ENCODE measurements at places on chromosomes 1 and 21.

DNA sequence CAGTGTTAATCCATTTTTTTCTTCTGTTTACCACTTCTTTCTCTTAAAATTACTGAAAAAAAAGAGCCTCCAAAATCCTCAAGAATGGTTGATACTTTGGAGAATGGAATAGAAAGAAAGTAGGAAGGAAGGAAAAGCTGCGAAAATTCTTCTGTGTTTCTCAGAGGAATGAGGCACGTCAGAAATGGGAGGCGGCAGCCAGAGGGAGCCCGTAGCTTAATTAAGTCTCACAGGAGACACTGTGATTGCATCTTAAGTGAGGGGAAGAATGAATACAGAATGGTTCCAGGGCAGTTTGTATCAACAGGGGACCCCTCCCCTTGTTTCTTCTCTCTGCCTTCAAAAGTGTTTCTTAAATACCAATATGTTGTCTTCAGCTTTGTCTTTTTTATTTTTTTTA is 1099.5 kb downstream of the PLA2G4A start:
- peak; percentile 35 for DNase-seq

GRCh38 chr1:246801241-246802020 is 77.2 kb downstream of the SCCPDH start:
- no peak for DNase-seq

- no peak for DNase-seq
Observed at GRCh38 chr1:92599184-92599583, 112.5 kb upstream of the GFI1 start.

DNA sequence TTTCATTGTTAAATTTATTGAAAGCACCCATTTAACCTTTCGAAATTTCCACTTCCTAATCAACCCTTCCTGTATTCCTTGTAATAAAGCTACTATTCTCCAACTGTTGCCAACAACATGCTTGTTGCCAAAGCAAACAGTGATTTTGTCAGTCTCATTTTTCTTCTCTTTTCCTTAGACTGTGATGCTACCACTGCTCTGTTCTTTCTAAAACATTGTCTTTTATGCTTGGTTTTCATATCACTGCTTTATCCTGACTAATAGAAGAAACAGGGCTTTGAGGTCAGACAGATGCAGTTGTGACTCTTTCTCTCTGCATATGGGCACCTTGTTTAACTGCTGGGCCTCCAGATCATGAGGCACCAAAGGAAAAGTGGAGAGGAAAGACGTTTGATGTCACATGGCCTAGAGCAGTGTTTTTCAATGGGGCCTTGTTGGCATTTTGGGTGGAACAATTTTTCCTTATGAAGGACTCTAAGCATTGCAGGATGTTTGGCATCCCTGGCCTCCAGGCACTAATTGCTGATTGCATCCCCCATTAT is 56.1 kb downstream of the HMCN1 start:
- no peak for DNase-seq

DNA sequence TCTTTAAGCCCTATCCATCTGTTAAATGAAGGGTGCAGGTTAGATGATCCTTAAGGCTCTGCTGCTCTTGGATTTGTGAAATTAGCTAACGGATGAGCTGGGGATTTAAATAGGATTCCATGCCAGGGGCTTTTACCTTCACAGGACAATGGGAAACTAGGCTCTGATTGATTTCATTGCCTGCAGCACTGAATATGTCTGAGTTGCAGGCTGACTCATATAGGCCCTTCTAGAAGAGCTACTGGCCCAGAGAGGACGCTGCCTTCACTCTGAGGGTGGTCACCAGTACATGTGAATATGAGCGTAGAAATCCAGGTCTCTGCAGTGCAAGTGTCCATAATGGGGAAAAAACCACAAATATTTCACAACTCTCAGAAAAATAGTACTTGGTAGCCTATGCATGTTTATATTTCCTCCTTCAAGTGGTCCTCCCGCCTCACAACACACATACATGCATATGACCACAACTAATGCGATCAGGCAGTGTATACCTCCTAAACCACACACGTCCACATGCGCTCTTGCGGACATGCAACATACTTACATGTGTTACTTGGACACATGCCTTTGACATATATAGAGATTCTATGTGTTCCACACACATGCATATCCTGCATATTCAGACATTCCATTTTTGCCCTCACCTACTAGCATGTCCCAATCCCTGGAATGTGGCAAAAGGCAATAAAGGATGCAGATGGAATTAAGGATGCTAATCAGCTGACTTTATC is 233.8 kb upstream of the JUN start:
- no peak for DNase-seq

GRCh38 chr1:76481672-76482071 is 385.6 kb upstream of the ST6GALNAC5 start:
- no peak for DNase-seq

- no peak for DNase-seq
Observed at GRCh38 chr1:195958131-195958530, 650.1 kb downstream of the KCNT2 start.

DNA sequence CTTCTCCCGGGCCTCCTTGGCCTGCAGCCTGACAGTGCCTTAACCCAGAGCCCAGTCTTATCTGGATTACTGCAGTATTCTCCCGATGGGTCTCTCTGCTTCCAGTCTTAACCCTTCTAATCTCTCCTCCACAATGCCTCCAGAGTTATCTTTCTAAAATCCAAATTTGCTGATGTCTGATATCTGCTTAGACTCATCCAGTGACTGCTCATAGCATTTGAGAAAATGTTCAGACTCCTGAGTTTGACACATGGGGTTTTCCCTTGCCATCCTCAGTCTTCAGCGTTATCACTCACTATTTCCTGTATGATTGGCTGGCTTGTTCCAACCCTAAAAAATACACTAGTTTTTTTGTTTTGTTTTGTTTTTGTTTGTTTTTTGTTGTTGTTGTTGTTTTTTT is 102.0 kb downstream of the FMN2 start:
- no peak for DNase-seq

- no peak for DNase-seq
Observed at GRCh38 chr1:36512842-36513241, 30.1 kb upstream of the CSF3R start.

DNA sequence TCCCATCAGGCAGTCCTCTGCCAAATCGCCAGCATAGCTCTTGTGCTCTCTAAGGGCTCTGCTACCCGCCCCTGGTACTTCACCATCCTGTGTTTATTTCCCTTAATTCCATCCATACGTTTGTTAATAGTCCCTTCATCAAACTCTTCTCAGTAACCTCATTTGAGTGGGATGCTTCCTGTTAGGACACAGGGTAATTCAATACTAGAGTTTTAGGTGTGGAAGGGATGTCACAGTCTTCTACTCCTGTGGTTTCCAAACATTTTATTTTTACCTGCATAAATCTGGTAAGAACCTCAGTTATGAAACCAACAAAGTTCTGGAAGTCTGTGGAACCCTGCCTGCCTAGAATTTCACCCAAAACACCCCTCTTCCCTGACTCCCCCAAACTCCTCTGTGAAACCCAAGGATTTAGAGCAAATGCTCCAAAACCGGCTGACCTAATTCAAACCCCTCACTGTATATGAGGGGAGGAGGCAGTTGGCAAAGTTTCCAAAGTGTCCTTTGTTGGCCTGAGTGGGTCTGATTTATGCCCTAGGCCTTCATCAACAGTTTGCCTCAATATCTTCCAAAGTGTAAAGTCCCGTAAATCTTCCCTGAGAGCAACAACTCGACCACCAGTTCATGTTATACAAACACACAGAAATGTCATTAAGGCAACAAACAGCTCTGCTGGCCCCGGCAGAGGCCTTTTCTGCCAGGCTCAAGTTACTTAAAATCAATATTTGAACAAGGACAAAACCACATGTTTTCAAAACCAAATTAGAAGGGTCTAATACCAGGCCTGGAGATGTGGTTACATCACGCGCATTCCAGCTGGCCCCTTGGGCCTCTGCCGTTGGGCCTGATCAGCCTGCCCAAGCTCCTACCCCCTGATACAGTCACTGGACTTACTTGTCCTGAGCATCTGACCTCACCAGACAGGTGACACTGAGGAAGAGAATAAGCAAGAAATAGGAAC is 82.4 kb upstream of the FGGY start:
- no peak for DNase-seq

DNA sequence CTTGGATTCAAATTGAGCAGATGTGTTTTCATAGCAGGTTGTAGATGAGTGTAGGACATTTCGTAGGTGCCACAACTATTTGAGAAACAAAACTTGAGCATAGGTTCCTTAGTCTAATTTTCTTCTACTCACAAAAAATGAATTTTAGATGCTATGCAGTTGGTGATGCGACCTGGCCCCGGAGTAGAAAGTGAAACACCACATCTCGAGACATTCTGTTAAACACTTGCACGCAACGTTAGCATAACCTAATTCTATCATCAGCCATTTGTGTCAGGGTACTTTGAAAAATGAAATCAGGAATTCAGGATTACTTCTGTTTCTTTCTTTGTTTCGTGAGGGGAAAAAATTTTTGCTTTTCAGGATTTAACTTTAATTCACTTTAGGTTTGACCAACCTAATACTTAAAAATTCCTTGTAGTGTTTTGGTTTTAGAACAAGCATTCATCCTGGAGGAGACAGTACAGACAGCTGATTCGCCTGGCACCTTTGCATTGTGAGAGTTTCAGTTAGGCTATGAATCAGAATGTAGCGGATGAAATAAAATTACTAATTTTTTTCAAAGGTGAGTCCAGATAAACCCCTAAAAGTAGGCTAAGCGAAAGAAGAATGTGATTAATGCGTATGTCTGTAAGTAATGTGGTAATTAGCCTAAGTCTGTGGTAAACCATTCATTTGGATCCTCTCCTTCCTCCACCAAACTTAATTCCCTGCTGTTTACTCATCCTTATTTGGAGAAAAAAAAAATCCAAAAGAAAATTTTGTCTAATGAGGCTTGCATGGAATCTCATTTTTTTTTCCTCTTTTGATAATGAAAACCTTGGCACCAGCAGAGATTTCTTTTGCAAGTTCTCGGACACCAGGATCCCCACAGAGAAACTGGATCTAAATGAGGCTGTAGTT is 44.9 kb downstream of the MAP3K21 start:
- no peak for DNase-seq

- DNase-seq, result no peak
Observed at GRCh38 chr1:208204779-208205178, 39.4 kb downstream of the PLXNA2 start.

DNA sequence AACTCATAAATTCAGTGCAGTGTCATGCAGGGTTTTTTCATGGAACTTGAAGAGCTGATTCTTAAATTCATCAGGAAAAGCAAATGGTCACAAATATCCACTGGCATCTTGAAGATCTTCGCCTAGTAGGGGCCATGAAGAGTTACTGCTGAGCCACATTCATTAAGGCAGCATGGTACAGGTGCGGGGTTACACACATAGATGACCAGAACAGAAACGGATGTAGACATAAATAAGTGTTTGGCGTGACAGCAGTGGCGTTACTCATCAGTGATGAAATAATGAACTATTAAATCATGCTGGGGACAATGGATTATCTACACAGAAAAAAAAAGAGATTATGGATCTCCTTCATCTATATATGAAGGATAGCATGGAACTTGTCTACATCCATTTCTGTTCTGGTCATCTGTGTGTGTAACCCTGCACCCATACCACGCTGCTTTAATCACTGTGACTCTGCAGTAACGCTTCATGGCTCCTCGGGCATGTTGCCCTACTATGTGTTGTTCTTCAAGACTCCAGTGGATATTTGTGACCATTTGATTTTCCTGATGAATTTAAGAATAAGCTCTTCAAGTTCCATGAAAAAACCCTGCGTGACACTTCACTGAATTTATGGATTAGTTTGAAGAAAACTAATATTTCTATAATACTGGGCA is 161.3 kb downstream of the GALNT2 start:
- no peak for DNase-seq

- DNase-seq, result peak; percentile 19
Observed at GRCh38 chr21:41068496-41068895, 99.5 kb upstream of the BACE2 start.

- no peak for DNase-seq
Observed at GRCh38 chr1:82269431-82269830, 468.7 kb downstream of the ADGRL2 start.

- no peak for DNase-seq
Observed at GRCh38 chr21:41976611-41977010, 22.8 kb upstream of the C2CD2 start.

- DNase-seq, result no peak
Observed at GRCh38 chr1:203186091-203186445, 436 bp downstream of the CHI3L1 start.

DNA sequence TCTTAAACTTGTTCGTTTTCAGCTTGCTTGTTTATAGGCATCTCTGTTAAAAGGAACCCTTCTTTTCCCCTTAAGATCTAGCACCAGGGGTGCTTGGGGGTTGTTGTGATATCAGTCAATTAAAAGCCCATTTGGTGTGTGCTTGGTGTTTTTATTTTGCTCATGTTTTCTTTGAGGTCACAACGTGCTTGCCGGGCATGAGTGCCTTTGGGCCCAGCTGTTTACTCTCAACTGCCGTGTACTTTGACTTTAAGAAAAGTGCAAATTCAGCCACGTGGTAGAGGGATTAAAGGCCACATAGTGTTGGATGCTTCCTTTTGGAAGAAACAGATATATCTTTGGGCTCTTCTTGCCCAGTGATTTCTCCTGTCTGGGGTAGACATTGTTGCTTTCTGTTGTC is 10.5 kb downstream of the ARID1A start:
- no peak for DNase-seq

DNA sequence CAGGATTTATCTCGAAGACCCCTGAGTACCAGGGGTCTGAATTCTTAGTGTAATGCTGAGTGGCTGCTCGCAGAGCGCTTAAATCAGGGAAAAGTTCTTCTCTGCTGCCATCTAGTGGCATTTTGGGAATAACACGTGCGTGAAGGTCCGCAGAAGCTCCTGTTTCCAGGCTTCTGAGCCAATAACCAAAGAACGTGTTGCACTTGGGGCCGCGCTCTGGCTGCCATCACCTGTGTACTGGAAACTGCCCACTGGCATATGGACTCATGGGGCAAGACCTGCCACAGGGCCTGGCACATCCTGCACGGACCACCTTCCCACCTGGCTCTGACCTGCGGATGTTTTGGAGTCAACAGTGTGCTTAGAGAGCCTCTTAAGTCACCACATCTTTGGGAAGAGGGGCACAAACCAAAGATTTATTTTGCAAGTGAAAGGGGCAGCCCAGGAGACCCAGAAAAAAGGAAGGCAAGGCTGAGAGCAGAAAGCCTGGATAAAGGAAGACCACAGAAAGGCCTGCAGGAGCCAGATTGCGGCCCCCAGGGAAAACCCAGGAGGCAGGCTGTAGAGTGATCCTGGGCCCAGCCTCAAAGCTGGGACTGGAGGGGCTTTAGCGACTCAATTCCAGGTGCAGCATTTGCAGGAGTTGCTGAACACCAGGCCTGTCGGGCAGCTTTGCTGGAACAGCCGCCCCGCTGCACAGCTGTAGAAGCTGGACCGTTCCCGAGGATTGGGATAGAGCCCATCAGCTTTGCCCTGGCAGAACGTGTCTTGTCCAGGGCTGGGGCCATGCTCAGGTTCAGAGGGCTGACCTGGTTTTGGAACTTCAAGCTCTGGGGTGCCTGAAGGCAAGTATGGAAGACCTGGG is 13.0 kb downstream of the CHIT1 start:
- peak; percentile 61 for DNase-seq

GRCh38 chr1:3372317-3372716 is 82.1 kb upstream of the ARHGEF16 start:
- no peak for DNase-seq

- DNase-seq, result no peak
Observed at GRCh38 chr1:55589671-55590297, 374.6 kb upstream of the USP24 start.
